ENCODE measurements at places on chromosomes 2 and 18. TPM values are rescaled to one million over a fixed set of nuclear protein-coding genes. Genes with fewer than 3 reads are reported as not detected.

DNA sequence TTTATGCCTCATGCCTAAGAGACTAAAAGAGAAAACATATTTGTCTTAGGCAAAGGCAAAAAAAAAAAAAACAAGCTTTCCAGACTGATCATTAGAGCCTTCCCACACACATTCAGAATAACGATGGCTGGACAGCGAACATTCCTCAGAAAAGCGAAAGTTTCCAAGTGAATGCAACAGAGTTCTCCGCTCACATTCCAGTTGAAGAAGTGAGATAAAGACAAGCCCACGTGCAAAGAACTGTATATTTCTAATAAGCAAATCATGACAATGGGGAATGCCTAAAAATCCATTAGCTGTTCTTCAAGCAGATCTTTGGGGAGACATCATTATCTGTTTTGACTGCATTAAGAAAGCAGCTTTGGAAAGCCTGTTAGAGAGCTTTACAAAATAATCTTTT lies 347.9 kb downstream of the METTL4 start:
- no peaks in the 10 kb centered on the region for H3K36me3 ChIP-seq
- H3K4me3 ChIP-seq: no peak overlapping the region
- H3K27me3 ChIP-seq: no peaks in the 10 kb centered on the region
- no peak overlapping the region for H3K27ac ChIP-seq

- no peak for DNase-seq
- no peak overlapping the region for H3K27ac ChIP-seq
- no peak overlapping the region for H3K4me3 ChIP-seq
- no peaks in the 10 kb centered on the region for H3K4me1 ChIP-seq
These were observed 164.7 kb downstream of the ALPK2 start for GRCh38 chr18:58464104-58464625.

DNA sequence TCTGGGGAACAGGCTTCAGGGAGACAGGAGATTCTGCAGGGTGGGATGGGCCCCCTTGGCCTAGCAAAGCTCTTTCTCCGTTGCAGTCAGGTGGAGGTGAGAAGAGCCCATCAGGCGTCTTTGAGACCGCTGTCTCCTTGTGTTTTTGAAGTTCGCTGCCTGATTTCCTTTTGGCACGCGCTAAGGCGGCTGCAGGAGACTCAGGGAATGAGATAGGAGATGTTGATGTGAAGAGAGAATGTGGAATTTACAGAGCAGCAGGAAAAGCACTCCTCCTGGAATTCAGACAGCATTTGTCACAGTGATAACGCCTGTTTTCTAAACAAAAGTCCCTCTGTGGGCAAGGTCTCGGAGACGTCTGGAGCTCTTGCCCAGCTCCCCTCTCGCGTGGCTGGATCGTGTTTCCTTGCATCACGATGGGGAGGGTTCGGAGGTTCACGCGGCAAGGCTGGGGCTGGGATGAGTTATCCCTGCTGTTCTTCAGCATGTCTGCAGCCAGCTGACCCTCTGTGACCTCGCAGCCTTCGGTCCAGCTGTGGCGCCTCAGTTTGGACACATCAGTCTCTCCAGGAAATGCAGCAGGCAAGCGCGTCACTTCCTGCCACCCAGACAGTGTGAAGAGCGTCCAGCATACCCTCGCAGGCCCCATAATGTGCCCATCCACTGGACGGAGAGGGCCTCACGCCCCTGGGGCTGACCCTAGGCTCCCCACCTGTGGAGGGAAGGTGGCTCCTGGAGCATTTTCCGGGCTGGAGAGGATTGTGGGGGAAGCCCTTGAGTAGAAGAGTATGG lies 30.2 kb downstream of the GLI2 start:
- no peak overlapping the region for H3K27ac ChIP-seq
- no peaks in the 10 kb centered on the region for H3K27me3 ChIP-seq
- H3K36me3 ChIP-seq: no peaks in the 10 kb centered on the region
- H3K4me3 ChIP-seq: no peak overlapping the region
- no peaks in the 10 kb centered on the region for H3K4me1 ChIP-seq

GRCh38 chr18:34841891-34842290 lies 131.8 kb downstream of the DTNA start:
- H3K36me3 ChIP-seq: no peaks in the 10 kb centered on the region
- no peaks in the 10 kb centered on the region for H3K4me1 ChIP-seq
- peaks cover 7% of the 10 kb centered on the region for H3K27me3 ChIP-seq
- no peak overlapping the region for H3K27ac ChIP-seq

DNA sequence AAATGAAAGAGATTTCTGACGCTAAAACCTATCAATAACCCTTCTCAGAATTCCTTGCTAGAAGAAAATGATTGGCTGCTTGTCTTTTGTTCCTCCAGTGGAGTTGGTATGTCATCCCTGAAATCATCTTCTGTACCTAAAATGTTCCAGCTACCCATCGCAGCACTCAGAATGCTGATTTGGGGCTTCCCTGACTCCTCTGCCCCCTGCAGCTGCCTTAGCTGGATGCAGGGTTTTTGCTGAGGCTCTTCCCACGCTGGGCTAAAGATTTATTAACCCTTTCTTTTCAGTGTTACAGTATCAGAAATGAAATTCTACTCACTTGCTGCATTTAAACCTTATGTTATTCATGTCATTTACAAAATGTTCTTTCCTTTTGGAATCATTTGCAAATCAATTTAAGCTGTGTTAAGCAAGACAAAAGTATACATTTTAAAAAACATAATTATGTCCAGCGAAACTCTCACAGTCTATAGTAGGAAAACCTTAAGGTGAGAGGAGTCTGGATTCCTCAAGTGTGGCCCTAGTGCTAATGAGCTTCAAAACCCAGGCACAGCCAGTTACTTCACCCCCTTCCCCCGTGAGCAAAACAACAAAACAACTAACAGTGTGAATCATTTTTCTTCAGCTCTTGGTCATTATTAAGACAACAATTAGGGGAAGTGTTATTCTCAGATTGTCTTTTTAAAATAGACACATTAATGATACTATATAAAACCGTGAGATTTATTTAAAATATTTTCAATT lies 32.8 kb downstream of the PKP4 start:
- DNase-seq: no peak
- H3K36me3 ChIP-seq: no peaks in the 10 kb centered on the region
- H3K4me1 ChIP-seq: peaks cover 2% of the 10 kb centered on the region
- H3K4me3 ChIP-seq: no peak overlapping the region

- no peaks in the 10 kb centered on the region for H3K27me3 ChIP-seq
- H3K4me3 ChIP-seq: no peak overlapping the region
- H3K4me1 ChIP-seq: no peaks in the 10 kb centered on the region
- H3K27ac ChIP-seq: no peak overlapping the region
- H3K36me3 ChIP-seq: no peaks in the 10 kb centered on the region
These were observed 124.7 kb upstream of the CTAGE1 start for GRCh38 chr18:22542406-22542835.

- no peak overlapping the region for H3K27ac ChIP-seq
- DNase-seq: no peak
- H3K27me3 ChIP-seq: no peaks in the 10 kb centered on the region
- H3K36me3 ChIP-seq: no peaks in the 10 kb centered on the region
- H3K4me1 ChIP-seq: no peaks in the 10 kb centered on the region
- no peak overlapping the region for H3K4me3 ChIP-seq
These were observed 649.9 kb upstream of the FANCL start for GRCh38 chr2:58890865-58891525.

GRCh38 chr18:43590182-43590903 lies 313.1 kb upstream of the SYT4 start:
- H3K27me3 ChIP-seq: no peaks in the 10 kb centered on the region
- H3K4me1 ChIP-seq: no peaks in the 10 kb centered on the region
- H3K27ac ChIP-seq: no peak overlapping the region
- DNase-seq: no peak
- no peak overlapping the region for H3K4me3 ChIP-seq

DNA sequence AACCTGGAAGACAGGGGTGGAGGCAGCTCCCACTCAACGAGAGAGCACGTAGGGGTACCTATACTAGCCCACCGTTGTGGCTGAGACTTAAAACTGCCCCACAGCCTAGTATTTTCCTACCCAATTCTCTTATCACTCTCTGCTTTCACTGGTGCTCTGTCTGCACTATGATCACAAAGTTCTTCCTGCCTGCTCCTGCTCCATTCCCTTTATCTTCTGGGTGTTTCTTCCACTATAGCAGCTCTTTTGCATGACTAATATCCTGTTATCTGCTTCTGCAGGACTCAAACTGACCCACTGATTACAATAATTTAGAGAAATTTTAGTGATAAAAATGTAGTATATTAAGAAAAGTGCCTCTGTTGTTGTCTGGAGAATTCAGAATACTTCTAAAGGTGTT lies 184.8 kb downstream of the LRP1B start:
- no peak for DNase-seq
- no peaks in the 10 kb centered on the region for H3K36me3 ChIP-seq
- no peak overlapping the region for H3K27ac ChIP-seq
- no peaks in the 10 kb centered on the region for H3K27me3 ChIP-seq
- H3K4me1 ChIP-seq: no peaks in the 10 kb centered on the region

DNA sequence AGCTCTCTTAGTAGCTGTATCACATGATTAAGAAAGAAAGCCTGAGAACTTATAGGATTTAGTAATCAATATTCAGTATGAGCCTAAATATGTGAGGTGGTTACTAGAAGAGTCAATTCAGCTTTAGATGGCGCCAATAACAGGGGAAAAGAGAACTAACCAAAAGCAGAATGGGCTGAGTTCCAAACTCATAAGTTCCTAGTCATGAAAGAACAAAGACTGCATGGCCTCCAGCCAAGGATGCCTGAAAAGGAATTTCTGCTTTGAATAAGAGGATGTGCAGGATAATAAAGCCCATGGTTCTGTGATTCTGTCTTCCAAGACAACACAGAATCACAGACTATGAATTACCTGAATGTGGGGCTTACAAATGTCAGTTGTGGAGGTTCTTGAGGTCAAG lies 196.5 kb downstream of the SATB2 start:
- no peak overlapping the region for H3K27ac ChIP-seq
- no peaks in the 10 kb centered on the region for H3K27me3 ChIP-seq
- no peaks in the 10 kb centered on the region for H3K4me1 ChIP-seq
- DNase-seq: no peak
- H3K4me3 ChIP-seq: no peak overlapping the region
- H3K36me3 ChIP-seq: no peaks in the 10 kb centered on the region

DNA sequence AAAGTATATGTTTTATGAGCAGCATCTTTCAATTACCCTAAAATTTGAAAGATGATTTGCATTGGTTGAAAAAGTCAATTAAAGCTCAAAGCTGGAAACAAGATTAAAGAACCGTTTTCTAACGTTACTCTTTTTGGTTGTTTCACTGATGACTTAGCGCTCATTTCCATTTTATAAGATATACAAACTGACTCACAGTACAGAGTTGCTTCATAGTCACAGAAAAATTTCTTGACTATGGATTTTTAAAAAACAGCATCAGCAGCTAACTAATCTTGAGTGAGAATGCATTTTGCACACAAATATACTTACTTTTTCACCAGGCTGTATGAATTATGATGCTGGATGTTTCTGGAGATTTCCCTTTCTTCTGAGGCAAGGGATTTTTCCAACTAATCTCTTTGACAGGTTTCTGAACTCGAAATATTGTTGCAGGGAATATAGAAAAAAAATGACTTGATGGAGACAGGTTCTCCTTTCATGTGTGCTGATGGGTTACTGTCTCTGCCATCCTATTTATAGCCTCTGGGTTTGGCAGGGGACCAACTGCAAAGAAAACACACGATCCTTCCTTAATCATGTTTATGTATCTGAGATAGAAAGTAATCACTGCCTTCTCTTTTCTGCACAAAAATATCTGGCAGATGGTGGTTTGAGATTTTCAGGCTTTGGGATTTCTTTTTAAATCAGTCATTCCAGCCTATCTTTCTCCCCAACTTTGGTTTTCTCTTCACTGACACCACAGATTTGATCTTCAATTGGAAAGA lies 129.4 kb upstream of the DAPL1 start:
- no peaks in the 10 kb centered on the region for H3K27me3 ChIP-seq
- H3K4me3 ChIP-seq: no peak overlapping the region
- H3K4me1 ChIP-seq: no peaks in the 10 kb centered on the region
- H3K27ac ChIP-seq: no peak overlapping the region
- peaks cover 29% of the 10 kb centered on the region for H3K36me3 ChIP-seq

DNA sequence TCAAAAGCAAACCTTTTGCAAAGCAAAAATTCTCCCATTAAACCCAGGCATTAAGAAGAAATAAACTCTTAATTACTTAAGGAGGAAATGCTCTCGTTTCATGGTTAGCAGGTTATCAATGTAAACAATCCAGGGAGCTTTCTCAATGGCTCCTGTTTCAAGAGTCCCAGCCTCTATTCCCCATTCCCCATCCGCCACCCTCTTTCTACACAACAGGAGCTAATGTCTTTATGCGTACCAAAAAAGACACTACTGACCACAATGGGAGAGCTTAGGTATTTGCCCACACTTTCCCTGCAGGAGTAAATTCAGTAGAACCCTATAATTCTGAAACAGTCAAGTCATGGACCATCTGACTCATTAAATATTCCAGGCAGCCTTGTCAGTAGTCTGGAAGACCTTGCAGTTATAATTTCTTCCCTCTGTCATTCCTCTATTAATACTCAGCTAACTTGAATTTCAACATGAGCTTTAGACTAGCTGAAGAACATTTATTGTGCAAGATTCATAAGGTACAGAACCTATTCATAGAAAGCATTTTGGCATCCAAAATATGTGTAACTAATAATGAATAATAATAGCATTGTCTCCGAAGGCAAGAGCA lies 48.6 kb downstream of the SLC8A1 start:
- no peak overlapping the region for H3K27ac ChIP-seq
- no peak for DNase-seq
- no peaks in the 10 kb centered on the region for H3K27me3 ChIP-seq
- H3K4me1 ChIP-seq: no peaks in the 10 kb centered on the region

DNA sequence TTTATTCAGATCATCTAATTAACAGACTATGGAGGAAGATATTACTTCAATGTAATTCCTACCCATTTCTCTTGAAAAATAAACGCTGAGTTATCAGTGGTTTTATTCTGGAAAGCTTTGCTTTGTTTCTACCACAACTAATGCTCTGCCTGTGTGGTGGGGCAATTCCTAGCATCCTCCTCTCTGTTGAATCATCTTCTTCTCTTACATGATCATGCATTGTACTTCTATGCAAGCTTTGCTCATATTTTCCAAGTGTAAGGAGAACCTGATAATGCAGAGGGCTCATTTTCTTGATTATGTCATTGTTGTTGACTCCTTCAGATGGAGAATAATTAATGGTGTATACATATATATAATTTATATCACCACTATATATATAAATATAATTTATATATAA lies 46.7 kb downstream of the CCDC195 start:
- no peaks in the 10 kb centered on the region for H3K27me3 ChIP-seq
- no peak overlapping the region for H3K27ac ChIP-seq
- no peak overlapping the region for H3K4me3 ChIP-seq
- no peaks in the 10 kb centered on the region for H3K36me3 ChIP-seq
- no peak for DNase-seq

GRCh38 chr18:46859855-46860254 lies 57.5 kb downstream of the PIAS2 start:
- H3K36me3 ChIP-seq: peaks cover 3% of the 10 kb centered on the region
- H3K27me3 ChIP-seq: no peaks in the 10 kb centered on the region
- no peak overlapping the region for H3K27ac ChIP-seq
- H3K4me1 ChIP-seq: no peaks in the 10 kb centered on the region
- DNase-seq: no peak

SNX17 gene
- total RNA-seq: 85.5 TPM

MC2R gene
- not detected for total RNA-seq

GKN2 gene
- not detected for total RNA-seq

SPHKAP gene
- not detected for total RNA-seq

CRYBA2 gene
- not detected for total RNA-seq

G6PC2 gene
- not detected for total RNA-seq

CENPA gene
- 2.0 TPM for total RNA-seq

PTPRM gene
- total RNA-seq: 3.6 TPM

ASB3 gene
- 38.7 TPM for total RNA-seq

SLC8A1 gene
- total RNA-seq: not detected
